Lung (tissue), 17 donors: ENCODE measurements at places on chromosomes 5 and 9. TPM values are rescaled to one million over a fixed set of nuclear protein-coding genes. Genes with fewer than 3 reads are reported as not detected.

DNA sequence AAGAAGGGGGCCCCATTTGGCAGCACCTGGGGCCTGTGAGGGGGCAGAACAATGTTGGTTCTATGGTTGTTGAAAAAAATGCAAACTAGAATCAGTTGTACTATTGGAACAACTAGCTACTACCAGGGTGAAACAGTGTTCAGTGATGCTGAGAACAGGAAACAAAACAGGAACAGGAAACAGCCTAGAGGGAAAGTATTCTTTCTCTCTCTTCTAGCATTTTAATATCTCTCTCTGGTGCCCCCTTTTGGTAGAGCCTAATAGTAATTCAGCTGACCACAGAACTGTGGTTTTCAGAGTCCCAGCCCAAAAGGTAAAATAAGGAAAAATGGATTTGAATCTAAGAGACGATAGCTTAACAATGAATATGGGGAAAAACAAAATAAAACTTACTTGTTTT is 138.0 kb upstream of the KCNN2 start:
- H3K27me3 ChIP-seq = no peaks in the 10 kb centered on the region
- DNase-seq = peak; percentile 14
- H3K36me3 ChIP-seq = no peaks in the 10 kb centered on the region
- H3K27ac ChIP-seq = no peak overlapping the region
- H3K4me1 ChIP-seq = no peaks in the 10 kb centered on the region

DNA sequence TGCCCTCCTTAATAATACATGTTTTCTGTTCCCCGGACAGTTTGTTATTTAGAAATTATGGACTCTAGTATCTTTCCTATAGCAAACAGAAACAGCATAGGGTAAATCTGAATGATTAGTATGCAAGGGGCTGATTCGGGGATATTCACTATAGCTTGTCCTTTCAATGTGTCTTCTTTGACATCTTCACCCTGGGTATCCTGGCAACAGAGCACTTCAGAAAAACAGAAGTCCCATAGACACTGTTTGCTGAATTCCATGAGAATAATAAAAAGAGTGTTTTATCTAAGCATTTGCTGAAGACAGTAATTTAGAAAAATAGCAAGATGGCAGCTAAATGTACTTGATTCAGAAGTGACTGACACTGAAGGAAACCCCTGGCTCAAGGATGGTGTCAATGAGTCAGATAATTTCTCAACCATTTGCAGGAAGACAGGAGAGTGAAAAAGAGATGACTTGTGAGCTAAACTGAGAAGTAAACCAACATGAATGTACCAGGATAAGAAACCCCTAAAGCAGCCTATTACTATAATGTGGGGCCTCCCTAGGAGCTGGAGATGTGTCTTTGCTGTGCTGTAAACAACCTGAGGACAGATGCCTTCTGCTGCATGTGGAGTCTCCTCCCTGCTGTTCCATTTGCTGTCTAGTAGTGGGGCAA is 246.2 kb downstream of the MAN2A1 start:
- no peaks in the 10 kb centered on the region for H3K36me3 ChIP-seq
- no peaks in the 10 kb centered on the region for H3K4me1 ChIP-seq
- no peaks in the 10 kb centered on the region for H3K27me3 ChIP-seq
- H3K4me3 ChIP-seq = no peak overlapping the region

GRCh38 chr5:71631070-71631469 is 43.9 kb downstream of the MCCC2 start:
- H3K27me3 ChIP-seq = no peaks in the 10 kb centered on the region
- peaks cover 11% of the 10 kb centered on the region for H3K36me3 ChIP-seq
- no peak overlapping the region for H3K4me3 ChIP-seq
- no peak for DNase-seq
- peak overlapping the region; percentile 79 for H3K27ac ChIP-seq

- H3K36me3 ChIP-seq = no peaks in the 10 kb centered on the region
- H3K27ac ChIP-seq = no peak overlapping the region
- H3K27me3 ChIP-seq = no peaks in the 10 kb centered on the region
- no peak for DNase-seq
Observed at GRCh38 chr5:67976891-67977601, 238.5 kb upstream of the PIK3R1 start.

FAT2 gene
- total RNA-seq = 3.1 TPM

EPB41L4B gene
- total RNA-seq = 13.9 TPM

CDX1 gene
- total RNA-seq = 0.43 TPM

SEPTIN8 gene
- 27.5 TPM for total RNA-seq

CDK9 gene
- 54.9 TPM for total RNA-seq

CCL27 gene
- total RNA-seq = 0.55 TPM

DMRT3 gene
- not detected for total RNA-seq

GMCL2 gene
- total RNA-seq = not detected

INSL6 gene
- total RNA-seq = not detected
